ENCODE measurements at places on chromosomes 1 and 21.

GRCh38 chr1:93584261-93585003 is 97.2 kb downstream of the BCAR3 start:
- DNase-seq = no peak

- DNase-seq = no peak
Observed at GRCh38 chr1:222331765-222332164, 216.1 kb downstream of the HHIPL2 start.

GRCh38 chr1:219391297-219391696 is 217.6 kb downstream of the LYPLAL1 start:
- no peak for DNase-seq

- no peak for DNase-seq
Observed at GRCh38 chr1:18175530-18176377, 68.2 kb downstream of the IGSF21 start.

Measured in RPMI7951 (cell line).